Activated naive CD4-positive, alpha-beta T cell treated with anti-CD3 and anti-CD28 coated beads for 36 hours (primary cell): ENCODE measurements at places on chromosomes 2 and 18. TPM values are rescaled to one million over a fixed set of nuclear protein-coding genes. Genes with fewer than 3 reads are reported as not detected.
A peak's percentile ranks its signal among the peaks of the same experiment; 100 is the strongest.

DNA sequence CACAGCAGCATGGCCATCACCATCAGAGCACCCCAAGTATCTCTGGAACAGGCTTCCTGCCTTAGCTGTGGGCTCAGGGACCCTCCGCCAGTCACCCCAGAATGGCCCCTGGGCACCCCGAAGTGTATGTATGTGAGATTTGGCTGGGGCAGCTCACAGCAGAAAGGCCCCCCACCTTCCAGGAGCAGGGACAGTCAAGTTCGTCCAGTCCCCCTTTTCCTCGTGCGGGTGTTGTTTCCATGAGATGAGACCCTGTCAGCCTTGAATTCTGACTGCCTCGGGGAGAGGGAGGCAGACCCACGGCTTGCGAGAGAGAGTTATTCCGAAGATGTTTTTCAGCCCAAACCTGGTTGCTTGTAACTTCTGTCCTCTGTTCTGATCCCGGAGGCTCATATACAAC, 290.9 kb upstream of the HDAC4 start:
- DNase-seq, result no peak

DNA sequence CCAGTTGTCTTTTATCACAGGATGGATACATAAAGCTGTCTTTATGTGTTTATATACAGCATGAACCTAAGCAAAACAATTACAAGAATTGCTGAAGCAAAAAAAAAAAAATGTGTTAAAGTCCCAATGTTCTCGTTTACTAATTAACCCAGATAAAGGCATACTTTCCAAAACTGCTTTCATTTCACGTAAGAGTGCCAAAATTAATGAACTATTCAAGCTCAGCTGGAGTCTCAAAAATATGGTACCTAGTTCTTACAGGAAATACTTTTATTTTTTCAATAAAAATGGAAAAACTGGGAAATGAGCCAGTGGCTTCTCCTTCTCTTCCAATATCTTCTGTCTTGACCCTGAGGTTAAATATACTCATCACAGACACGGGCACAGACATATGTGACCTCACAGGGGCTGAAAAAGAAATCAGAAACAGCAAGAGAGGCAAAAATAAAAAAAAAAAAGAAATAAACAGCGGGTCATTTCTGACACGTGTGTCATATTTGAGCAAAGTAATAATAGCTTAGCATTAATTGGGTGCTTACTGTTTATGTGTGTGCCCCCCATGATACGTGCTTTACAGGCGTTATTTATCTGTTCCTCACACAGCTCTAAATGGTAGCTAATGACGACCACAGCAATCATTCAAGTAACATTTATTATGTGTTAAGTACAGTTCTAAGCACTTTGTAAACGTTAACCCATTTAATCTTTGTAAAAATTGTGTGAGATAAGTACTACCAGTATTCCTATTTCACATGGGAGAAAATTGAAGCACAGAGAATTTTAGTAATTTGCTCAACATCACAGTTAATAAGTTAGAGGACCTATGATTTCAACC, 158.0 kb upstream of the MMADHC start:
- DNase-seq, result no peak

DNA sequence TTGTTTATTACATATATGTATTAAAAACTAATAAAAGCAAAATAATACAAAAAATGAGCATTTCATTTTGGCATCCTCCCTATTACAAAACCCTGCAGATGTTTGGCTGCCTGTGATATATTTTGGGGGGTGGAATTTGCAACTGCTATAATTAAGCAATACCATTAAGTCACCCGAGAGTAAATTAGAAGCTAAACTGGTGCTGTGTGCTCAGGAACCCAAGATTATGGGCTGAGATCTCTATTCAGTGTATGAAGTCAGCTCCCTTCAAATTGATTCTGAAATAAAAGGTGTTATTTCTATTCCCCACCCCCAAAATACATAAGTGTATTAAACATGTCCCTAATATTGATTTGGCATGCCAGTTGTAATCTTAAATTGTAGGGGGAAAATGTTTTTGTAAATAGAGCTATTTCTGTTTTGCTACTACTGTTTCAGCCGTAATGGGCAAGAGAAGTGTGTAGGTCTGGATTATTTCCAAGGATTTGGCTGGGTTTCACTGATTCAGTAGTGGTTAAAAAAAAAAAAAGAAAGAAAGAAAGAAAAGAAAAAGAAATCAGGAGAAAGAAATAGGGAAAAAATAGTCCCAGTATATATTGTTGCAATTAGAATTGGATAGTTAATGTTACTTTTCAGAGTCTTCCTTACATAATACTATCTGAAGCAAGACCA, 110.9 kb downstream of the SS18 start:
- no peak for DNase-seq

DNA sequence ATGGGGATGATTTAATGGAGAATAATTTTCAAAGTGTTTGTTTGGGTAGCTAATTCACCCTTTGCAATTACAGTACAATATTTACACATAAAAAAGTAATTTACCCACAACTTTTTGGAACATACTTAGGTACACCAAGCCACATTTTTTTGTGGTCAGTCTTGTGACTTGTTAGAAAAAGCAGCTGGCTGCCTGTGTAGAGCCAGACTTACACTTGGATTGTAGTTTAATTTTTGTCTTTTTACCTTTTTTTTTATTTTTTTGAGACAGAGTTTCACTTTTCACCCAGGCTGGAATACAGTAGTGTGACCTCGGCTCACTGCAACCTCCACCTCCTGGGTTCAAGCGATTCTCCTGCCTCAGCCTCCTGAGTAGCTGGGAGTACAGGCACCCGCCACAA, 45.4 kb downstream of the RALBP1 start:
- no peak for DNase-seq

DNA sequence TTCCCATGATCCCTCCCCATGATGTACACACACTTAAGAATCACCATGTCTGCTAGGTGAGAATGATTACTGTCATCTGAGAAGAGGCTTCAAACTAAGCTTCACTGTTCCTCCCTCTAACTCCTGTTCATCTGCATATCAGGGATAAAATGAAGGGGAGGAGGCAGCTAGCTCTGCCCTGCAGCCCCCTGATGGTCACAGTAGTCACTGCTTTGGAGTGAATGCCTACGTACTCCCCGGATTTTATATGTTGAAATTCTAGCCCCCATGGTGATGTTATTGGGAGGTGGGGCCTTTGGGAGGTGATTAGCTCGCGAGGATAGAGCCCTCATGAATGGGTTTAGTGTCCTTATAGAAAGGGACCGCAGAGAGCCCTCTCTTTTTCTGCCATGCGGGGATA, 156.4 kb downstream of the NCKAP5 start:
- no peak for DNase-seq

GRCh38 chr18:79252904-79253633, 142.7 kb upstream of the NFATC1 start:
- no peak for DNase-seq

DNA sequence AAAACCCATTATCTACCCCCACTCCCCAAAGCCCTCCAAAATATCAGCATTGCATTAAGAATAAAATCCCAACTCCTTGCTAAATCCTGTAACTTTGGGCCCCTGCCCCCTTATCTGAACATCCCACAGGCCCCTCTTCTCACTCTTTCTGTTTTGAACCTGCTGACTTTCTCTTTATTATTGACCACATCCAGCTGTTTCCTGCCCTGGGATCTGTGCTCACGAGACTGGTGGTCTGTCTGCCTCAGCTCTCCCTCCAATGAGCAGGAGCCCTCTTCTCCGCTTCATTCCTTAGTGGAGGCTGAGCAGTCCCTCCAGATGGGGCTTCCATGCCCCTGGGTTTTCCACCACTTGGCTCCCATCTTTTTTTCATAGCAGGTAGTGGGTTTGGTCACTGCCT, 116.9 kb downstream of the ACKR3 start:
- DNase-seq, result no peak

DNA sequence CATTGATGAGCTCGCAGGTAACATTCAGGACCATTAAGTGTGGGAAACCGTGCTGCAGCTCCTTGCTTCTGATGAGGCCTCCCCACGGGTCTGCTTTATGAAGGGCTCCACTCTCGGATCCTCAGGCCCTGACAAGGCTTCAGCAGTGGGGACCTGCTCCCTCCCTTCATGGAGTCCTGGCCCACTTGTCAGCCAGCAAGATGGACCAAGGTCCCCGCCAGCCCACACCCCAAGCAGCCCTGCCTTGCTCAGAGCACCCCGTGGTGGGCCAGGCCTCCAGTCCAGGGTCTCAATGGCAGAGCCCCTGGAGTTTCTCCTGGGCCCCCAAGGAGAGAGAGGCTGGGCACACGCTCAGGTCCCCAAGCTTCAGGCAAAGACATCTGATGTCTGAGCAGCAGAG, 41.5 kb downstream of the CROCC2 start:
- no peak for DNase-seq

- DNase-seq, result no peak
Observed at GRCh38 chr18:74775239-74775638, 177.6 kb downstream of the ZNF407 start.

DNA sequence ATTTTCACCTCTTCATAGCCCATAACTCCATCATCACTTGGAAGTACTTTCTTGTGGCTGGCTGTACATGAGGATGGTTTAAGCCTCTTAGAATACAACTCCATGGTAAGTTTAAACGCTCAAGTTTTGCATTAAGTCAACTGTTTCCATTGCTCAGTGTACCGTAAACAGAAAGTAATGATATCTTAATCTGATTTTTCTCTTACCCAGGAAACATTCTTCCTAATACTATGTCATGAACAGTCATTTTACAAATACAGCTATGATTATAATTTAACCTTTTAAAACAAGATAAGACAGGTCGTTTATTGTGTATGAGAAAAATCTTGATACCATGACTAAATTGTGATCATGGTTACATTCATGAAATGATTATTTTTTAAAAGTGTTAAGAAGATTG, 11.6 kb upstream of the DYNC2LI1 start:
- DNase-seq, result no peak

DNA sequence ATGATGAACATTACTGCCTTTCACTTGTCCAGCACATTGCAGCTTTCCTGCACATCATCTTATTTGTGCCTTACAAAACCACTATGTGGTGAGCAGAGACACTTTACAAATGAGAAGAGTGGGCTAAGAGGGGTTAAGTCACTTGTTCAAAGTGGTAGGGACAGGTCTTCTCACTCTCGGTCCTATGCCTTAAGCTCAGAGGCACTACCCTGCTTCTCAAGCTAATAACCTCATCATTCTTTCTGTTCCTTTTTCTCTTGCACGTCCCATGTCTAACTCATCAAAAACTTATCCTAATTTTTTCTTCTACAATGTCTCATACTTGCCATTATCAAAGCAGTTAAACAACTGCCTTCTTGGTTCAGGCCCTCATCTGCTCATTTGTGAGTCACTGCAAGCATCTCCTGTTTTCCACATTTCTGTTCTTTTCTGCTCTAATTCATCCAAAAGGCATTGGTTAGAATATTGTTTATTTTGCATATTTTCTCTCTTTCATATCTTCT, 21.9 kb upstream of the NCOA1 start:
- no peak for DNase-seq

DNA sequence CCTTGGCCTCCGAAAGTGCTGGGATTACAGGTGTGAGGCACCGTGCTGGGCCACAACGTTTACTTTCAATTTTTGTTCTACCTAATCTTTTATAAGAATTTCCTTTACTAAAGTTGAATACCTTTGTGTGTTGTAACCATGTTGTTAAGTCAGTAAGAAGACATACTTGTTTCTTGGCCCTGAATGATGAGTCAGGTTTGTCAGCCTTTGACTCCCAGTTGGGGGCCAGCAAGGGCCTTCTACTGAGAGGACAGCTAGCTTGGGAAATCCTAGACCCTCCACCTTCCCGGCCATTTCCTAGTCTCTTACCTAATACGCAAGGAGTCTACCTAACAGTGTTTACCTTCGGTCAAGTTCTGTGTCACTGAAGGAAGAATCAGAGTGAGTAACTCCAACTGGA, 22.7 kb downstream of the MTHFD2 start:
- no peak for DNase-seq

DNA sequence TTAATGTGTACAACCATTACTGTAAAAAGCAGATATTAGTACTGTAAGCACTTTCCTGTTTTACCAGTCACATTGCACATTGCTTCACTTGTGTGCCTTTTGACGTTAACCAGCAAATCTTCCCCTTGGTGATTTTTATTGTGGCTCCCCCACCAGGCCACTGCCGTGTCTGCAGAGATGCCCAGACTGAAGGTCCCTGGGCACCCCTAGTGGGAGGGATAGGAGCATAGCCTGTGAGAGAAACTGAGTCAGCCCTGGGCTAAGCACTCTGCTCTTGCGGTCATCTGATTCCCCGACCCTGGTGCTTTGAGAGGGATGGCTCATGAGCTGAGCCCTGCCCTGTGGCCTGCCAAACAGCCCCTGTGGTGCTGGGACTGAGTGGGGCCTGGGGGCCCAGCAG, 73.4 kb downstream of the INPP4A start:
- DNase-seq, result peak; percentile 78

GRCh38 chr2:231015478-231015877, 19.6 kb downstream of the SPATA3 start:
- DNase-seq, result no peak

DNA sequence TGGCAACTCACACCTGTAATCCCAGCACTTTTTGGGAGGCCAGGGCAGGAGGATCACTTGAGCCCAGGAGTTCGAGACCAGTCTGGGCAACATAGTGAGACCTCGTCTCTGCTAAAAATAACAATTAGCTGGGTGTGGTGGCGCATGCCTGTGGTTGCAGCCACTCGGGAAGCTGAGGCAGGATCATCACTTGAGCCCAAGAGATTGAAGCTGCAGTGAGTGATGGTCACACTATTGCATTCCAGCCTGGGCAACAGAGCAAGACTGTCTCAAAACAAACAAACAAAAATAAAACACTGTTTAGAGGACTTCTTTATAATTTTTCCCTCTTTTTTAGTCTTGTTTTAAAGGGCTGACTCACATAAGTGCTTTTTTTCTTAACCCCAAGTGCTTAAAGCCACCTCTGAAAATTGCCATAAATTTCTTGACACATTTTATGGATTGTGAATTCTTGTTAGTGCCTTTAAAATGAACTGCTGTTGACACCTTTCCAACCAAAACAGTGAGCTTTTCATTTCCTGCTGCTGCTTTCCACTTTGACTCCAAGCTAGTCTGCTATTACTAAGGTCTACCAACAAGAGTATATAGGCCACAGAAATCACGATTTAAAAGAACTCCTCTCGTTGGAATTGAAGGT, 41.7 kb downstream of the CYP20A1 start:
- no peak for DNase-seq

- DNase-seq, result no peak
Observed at GRCh38 chr2:200000444-200001163, 45.2 kb downstream of the MAIP1 start.

The MAP2 gene
- total RNA-seq, result 0.67 TPM

The NT5C1B gene
- total RNA-seq, result not detected

The PSMA8 gene
- 2.1 TPM for total RNA-seq

The CNGA3 gene
- total RNA-seq, result not detected

The MERTK gene
- 0.88 TPM for total RNA-seq

The BOLL gene
- 0.12 TPM for total RNA-seq

The ANTXR1 gene
- total RNA-seq, result not detected

The CLEC4F gene
- not detected for total RNA-seq

The REG3A gene
- not detected for total RNA-seq
